ENCODE measurements at places on chromosomes 13 and 19.

- DNase-seq: peak; percentile 92
These were observed 3.5 kb downstream of the RASA3 start for GRCh38 chr13:114128624-114129522.

DNA sequence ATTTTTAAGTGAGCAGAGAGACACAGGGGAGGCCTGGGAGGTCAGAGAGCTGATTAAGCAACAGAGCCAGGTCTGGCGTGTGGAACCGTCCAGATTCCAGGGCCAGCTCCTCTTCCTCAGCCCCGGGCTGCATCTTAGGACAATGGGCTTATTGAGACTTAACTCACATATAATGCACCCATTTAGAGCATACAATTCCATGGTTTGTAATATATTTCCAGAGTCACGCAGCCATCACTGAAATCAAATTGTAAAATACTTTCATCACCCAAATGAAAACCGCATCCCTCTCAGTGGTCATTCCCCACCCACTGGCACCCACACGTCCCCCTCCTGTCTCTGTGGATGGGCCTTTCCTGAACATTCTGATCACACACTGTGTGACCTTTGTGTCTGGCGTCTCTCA is 2.1 kb upstream of the HMG20B start:
- no peak for DNase-seq

- no peak for DNase-seq
These were observed 14.2 kb downstream of the KCTD15 start for GRCh38 chr19:33810821-33811220.

- DNase-seq: no peak
These were observed 52.5 kb downstream of the PDS5B start for GRCh38 chr13:32638739-32639138.

DNA sequence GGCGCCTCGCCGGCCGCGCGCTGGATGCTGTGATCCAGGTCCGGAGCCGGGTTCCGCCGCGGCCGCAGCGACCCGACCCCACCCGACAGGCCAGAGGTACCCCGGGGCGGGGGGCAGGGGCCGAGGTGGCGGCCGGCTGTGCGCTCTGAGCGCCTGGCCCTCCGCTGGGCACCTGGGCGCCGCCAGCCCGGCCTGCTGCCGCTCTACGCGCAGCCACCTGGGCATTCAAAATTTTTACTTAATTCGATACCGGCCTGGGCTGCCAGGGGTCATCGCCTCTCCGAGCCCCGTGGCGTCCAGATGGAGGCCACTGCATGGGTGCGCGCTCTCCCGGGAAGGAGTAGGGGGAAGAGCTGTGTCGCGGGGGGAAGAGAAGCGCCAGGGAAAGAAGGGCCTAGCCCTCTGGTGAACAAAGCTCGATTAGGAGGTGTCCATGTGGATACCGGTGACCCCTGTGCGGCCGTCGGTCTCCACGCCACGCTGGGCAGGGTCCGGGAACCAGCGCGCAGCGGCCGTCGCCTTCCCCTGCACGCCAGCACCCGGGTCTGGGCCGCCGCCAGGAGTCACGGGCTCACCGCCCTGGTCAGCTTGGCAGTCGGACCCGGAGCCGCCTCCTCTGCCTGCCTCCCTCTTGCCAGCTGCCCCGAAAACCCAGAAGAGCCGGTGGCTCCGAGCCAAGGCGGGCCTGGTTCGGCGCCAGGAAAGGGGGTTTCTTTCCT is 666 bp downstream of the BIVM start:
- no peak for DNase-seq

- DNase-seq: no peak
These were observed 15.7 kb upstream of the IGFL4 start for GRCh38 chr19:46056536-46056935.

GRCh38 chr13:102402290-102402689 is 442 bp upstream of the FGF14 start:
- peak; percentile 15 for DNase-seq

GRCh38 chr19:48530770-48531169 is 19.1 kb upstream of the LMTK3 start:
- no peak for DNase-seq

- DNase-seq: no peak
These were observed 18.6 kb upstream of the CCNE1 start for GRCh38 chr19:29793116-29793727.

DNA sequence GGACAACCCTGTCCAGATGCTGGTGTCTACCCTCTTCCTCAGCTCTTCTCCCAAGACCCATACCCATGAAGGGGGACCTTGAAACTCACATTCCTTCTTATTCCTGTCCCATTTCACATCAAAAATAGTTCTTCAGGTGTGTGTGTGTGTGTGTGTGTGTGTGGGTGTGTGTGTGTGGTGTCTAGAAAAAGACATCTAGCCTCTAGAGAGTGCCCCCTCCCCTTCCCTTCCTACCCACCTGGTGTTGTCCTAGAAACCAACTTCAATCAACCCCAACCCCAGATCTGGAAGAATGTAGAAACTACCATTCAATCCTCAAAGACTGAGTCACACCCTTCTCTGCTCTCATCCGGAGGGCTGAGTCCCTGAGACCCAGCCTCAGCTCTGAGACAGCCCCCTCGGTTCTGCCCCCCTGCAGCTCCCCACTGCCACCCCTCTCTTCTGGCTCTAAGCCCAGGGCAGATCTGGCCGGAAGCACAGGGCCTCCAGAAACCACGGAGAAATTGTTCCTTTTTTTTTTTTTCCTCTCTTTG is 3.5 kb downstream of the KCNN4 start:
- DNase-seq: no peak

- no peak for DNase-seq
These were observed 941.9 kb upstream of the SLC10A2 start for GRCh38 chr13:104008075-104008474.

All from activated CD4-positive, alpha-beta T cell treated with anti-CD3 and anti-CD28 coated beads for 1 hour (primary cell).